ENCODE measurements at places on chromosomes 13 and 19.

- peak; percentile 45 for DNase-seq
Observed at GRCh38 chr19:33177417-33177979, 16.6 kb upstream of the LRP3 start.

GRCh38 chr13:33169273-33169980, 116.1 kb downstream of the STARD13 start:
- DNase-seq, result peak; percentile 53

DNA sequence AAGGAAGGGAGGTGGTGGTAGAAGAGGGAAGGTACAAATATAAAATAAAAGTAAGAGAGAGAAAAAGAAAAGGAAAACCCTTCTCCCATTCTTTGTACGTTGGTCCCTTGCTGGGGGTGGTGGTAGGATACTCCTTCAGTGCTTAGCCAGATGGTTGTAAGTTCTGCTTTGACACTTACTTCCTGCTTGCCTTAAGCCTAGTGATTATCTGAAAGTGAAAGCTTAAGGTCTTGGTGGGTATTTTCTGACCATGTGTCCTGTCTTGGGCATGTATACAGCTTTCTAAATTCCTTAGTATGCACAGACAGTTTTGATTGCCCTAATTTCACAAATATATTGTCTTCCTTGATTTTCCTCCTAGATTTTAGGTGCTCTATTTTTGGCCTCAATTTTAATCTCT, 314.8 kb downstream of the PCDH17 start:
- DNase-seq, result no peak

- no peak for DNase-seq
Observed at GRCh38 chr19:30029721-30030510, 87.9 kb downstream of the URI1 start.

DNA sequence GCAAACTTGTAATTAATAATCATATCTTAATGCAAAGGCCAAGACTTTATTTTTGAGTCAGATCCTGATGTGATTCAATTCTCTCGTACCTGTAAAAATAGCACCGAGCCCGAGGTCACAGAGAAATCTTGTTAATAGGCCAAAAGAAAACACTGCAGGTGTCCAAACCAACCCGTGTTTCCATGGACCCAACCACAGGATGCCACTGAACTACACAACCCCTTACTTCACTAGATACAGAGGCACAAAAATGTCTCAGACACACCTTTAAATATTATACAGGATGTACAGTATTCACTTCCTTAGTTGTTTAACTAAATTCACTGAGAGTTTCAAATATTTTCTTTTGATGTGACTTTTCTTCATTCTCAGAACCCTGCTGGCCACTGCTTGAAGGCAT, 530.9 kb downstream of the MYO16 start:
- DNase-seq, result no peak

GRCh38 chr13:75514080-75514995, 23.3 kb downstream of the COMMD6 start:
- DNase-seq, result peak; percentile 6

- DNase-seq, result peak; percentile 21
Observed at GRCh38 chr19:14786421-14786851, 8.1 kb upstream of the ADGRE2 start.

- DNase-seq, result no peak
Observed at GRCh38 chr13:25860265-25860664, 191.6 kb downstream of the SHISA2 start.

DNA sequence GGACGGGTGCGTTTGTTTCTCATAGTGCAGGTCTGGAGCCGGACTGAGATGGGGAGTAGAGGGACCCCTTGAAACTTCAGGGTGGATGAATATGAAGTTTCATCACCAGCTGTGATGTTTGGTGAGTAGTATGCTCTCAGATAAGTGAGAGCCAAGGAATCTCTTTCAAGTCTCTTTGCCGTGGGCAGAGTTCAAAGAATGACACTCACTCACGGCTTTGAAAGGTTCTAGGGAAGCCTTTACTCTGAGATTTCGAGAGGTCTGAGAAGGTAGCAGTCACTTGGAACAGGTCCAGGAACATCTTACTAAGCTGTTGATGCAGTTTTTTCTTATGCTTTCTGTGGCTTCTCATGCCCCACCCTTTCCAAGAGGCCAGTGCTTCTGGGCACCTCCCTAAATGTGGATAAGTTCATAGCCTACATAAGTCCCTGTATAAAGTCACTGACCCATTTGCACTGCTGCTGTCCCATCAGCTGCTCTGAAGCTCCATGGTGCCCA, at the start of gene IGFL2:
TSS of gene IGFL2 (plus strand) at position 448 of the 498 bp plus-strand sequence. CDS start at position 489, 41 bp downstream.
- DNase-seq, result no peak

- DNase-seq, result no peak
Observed at GRCh38 chr19:14433554-14434501, 722 bp downstream of the PKN1 start.

- no peak for DNase-seq
Observed at GRCh38 chr19:10544242-10544752, 593 bp downstream of the ATG4D start.

- DNase-seq, result no peak
Observed at GRCh38 chr13:89568746-89569145, 1778.7 kb upstream of the MIR17HG start.

DNA sequence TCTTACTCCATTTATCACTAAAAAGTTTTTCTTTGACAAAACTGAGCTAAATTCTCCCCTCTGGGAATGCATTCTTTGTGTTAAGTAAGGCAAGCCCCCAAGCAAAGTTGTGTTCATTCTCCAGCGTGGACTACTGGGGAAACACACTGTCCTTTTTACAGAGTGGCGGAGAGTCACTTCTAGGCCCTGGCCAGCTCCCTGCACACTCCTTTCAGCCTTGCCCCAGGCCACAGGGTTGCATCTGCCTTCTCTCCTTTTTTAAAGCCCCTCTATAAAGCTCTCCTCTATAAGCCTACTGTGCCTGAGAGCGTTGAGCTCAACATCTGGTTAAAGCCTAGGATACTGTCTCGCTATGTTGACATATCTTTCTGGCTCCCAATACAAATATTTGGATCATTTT, 803.4 kb downstream of the PCDH17 start:
- DNase-seq, result no peak

DNA sequence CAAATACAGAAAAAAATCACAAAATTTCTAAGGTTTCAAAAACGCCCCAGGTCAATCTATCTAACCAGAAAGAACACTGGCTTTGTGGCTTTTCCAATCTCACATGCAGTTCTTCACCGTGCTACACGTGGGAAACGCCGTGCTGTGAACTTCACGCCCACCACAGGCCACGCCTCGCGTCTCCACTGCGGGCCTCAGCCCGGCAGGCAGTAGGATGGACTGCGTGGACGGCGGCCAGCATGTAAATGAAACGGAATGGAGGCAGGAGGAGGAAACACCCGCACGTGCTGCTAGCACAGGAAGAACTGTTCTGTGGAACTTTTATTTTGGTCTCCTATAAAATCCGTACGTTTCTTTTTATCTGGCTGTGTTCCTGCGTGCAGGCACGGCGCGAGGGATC, 23.8 kb downstream of the ZNF787 start:
- DNase-seq, result no peak

DNA sequence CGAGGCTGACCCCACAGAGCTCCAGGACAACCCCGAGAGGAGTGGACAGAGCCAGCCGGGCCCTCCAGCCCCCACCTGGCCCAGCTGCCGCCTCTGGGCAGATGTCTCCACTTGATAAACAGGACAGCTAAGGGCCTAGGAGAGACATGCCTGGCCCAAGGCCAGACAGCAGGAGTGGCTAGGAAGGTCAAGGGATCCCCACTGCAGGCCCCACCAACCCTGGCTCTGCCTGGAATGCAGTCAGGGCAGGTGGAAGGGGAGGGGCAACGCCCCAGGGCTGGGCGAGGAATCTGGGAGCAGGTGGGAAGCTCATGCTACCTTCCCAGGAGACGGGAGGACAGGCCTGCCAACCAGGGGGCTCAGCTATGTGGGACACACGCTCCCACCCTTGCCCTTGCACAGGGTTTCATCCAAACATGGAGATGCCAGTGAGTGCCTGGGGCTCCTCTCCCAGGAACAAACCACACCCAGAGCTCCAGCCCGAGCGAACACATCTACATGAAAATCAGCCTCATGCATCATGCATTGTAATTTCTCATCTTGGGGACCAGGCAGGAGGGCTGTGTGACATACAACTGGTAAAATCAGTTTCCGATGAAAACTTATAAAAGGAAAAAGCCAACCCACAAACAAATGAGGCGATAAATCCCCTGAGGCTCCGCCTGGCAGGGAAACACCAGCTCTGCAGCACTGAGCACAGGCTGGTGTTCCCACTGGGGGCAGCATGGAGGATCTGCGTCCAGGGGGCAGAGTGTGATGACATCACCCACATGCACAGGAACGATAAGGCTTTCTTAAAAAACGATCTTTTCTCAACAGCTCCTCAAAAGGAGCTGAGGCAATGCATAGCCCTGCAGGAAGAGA, 25.0 kb downstream of the SH3GL1 start:
- DNase-seq, result peak; percentile 62

- DNase-seq, result peak; percentile 81
Observed at GRCh38 chr19:35704218-35704617, at the start of gene ZBTB32. Gene ZBTB32 (plus strand): TSS chr19:35704558. CDS start chr19:35714627, 10,069 bp downstream.

- DNase-seq, result no peak
Observed at GRCh38 chr13:60511637-60512036, 114.6 kb downstream of the TDRD3 start.

DNA sequence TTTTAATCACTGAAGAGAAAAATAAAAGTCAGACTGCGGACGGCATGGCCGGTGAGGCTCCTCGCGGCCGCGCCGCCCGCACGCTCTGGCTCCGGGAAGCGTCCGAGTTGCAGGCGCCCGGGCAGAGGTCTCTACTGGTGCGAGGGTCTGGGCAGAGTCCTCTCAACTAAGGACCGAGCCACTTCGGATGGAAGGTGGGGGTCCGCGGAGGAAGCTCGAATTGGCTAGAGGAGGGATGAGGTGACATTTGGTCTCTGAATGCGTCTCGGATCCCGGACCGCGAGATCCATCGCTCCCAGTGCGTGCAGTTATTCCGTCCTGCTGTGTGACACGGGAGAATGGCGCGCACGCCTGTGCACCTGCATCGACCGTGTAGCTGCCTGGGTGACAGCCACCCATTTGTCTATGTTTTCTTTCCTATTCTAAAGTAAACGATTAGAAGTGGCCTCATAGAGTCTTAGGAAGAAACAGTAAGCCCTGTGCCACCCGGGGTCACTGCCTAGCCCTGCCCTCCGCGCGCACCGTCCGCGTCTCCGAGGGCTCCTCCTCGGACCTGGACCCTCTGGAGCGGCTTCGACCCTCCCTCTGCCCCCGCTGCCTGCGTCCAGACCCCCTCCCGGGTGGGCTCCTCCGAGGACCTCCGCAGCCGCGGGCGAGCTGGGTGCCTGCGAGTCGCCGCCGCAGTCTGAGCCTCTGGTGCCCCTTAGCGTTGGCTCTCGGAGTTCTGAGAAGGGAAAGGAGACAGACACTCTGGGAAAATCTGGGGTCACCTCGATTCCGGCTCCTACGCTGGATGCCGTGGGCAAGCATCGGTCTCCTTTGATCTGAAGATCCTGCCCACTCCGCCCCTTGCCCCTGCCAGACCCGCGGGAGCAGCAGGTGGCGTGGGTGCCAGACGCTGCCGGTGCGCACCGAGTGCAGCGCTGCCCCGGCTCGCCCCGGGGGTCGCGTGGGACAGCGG, 347.4 kb downstream of the LIG4 start:
- DNase-seq, result peak; percentile 15

- no peak for DNase-seq
Observed at GRCh38 chr19:18646535-18647370, 9.9 kb downstream of the KLHL26 start.

DNA sequence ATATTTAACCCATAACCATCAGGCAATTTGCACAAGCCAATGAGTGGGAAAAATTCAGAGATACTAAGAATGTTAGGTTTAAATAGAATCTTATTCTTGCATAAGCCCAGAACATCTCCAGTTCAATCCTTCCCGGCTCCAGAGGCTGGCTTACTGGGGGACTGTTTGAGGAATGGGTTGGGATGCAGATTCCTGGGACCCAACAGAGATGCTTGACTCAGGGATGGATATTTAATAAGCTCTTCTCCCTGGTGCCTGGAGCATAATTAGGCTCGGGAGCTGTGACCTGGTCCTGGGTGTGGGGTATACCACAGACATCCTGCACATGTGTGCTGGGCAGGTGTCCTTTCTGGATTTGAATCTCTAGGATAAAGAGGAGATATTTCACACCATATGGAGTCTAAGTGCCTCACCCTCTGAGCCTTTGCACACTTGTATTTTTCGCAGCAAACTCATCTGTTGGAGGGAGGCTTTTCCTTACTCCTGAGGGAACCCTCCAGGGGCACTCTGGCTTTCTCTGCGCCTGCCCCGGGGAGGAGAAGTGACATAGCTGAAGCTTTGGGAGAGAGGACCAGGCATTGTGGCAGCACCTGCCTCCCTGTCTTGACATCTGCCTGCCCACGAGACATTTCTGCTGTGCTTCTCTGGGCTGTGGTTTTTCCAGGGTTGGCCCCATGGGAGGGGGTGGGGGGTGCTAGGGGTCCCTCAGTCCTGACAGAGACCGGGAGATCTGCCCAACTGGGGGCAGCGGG, 36.1 kb upstream of the ANKRD10 start:
- DNase-seq, result no peak

DNA sequence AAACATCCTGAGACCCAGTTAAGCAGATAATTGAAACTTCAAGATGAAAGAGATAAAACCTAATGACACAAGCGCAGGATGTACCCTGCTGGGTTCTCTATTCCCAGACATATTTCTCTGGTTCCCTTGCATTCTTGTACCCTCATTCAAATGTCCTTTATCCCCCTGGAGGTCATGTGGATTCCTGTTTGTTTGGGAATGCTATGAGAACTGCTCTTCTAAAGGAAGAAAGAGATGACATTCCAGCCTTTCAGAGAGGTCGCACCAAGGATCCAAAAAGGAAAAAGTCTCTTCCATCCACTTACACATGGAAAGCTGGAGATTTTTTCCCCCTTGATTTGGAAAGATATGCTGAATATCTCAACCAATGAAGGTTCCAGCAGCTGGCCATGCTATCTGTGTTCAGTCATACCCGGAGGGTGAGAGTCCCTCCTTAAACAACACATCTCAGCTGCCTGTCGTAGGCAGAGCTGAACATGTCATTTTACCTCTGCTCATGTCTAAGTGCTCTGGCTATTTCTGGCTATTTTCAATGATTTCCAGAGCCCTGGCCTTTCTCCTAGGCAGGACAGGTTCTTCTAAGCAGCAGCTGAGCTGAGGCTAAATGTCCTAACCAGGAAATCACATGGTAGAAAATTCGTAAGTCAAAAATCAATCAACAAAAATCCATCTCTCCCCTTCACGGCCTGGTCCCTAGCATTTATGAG, 52.5 kb downstream of the C13orf42 start:
- DNase-seq, result no peak

GRCh38 chr13:99963816-99964339, 7.7 kb downstream of the ZIC5 start:
- no peak for DNase-seq

DNA sequence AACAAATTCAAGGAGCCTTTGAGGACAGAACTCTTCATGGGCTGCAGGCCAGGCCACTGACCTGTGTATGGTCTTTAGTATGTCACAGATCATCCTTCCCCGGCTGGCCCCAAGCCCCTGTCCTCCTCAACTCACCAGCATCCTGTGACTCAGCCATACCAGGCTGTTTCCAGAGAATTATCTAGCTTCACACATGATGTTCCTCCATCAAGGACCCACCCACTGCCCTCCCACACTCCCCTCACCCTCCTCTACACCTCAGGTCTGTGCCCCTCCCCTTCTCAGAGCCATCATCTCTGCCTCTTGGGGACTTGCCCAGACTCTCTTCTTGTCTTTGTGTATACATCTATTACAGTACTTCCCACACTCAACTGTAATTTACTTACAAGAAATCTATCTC, 14.7 kb downstream of the DCT start:
- no peak for DNase-seq

- no peak for DNase-seq
Observed at GRCh38 chr19:15464394-15465385, at the start of gene RASAL3. Gene RASAL3 (minus strand): TSS chr19:15464544. CDS start chr19:15464358, 186 bp downstream.

- DNase-seq, result no peak
Observed at GRCh38 chr19:3361384-3362216, 4.8 kb upstream of the NFIC start.

Data from AG08395 (cell line).